ENCODE measurements at places on chromosomes 4 and X. TPM values are rescaled to one million over a fixed set of nuclear protein-coding genes. Genes with fewer than 3 reads are reported as not detected.

The STOX2 gene
- not detected for total RNA-seq

The SMR3B gene
- total RNA-seq, result not detected

The MAGEH1 gene
- 17.0 TPM for total RNA-seq

The FIP1L1 gene
- total RNA-seq, result 67.6 TPM

The SORCS2 gene
- not detected for total RNA-seq

The MRFAP1 gene
- total RNA-seq, result 107 TPM

The TCEAL7 gene
- not detected for total RNA-seq

The PDE5A gene
- 0.32 TPM for total RNA-seq

The CSAG3 gene
- not detected for total RNA-seq

The CXCL5 gene
- not detected for total RNA-seq

The TFE3 gene
- 19.5 TPM for total RNA-seq

The GAB3 gene
- total RNA-seq, result 5.0 TPM

The PPEF1 gene
- total RNA-seq, result not detected

The DMRTC1 gene
- total RNA-seq, result not detected

The AFAP1 gene
- 26.5 TPM for total RNA-seq

The PCDH18 gene
- not detected for total RNA-seq

The POU4F2 gene
- not detected for total RNA-seq

The F11 gene
- not detected for total RNA-seq

The ERAS gene
- total RNA-seq, result not detected

The ANOS1 gene
- not detected for total RNA-seq

The IBSP gene
- total RNA-seq, result not detected

The SUPT20HL1 gene
- total RNA-seq, result not detected

The GPAT3 gene
- 2.7 TPM for total RNA-seq

The BANK1 gene
- 0.34 TPM for total RNA-seq

The GAGE1 gene
- total RNA-seq, result not detected

The SPIN2B gene
- 5.2 TPM for total RNA-seq

The UGT2B11 gene
- not detected for total RNA-seq

The TRIML2 gene
- not detected for total RNA-seq

The DUX4 gene
- not detected for total RNA-seq

The DBET gene
- not detected for total RNA-seq

The GALNTL6 gene
- total RNA-seq, result not detected

The ZCCHC12 gene
- total RNA-seq, result not detected

The ATOH1 gene
- total RNA-seq, result not detected

The OPRPN gene
- total RNA-seq, result not detected

Measured in activated CD8-positive, alpha-beta T cell treated with anti-CD3 and anti-CD28 coated beads for 36 hours (primary cell).